ENCODE measurements at places on chromosomes 3 and 15. TPM values are rescaled to one million over a fixed set of nuclear protein-coding genes. Genes with fewer than 3 reads are reported as not detected.

DNA sequence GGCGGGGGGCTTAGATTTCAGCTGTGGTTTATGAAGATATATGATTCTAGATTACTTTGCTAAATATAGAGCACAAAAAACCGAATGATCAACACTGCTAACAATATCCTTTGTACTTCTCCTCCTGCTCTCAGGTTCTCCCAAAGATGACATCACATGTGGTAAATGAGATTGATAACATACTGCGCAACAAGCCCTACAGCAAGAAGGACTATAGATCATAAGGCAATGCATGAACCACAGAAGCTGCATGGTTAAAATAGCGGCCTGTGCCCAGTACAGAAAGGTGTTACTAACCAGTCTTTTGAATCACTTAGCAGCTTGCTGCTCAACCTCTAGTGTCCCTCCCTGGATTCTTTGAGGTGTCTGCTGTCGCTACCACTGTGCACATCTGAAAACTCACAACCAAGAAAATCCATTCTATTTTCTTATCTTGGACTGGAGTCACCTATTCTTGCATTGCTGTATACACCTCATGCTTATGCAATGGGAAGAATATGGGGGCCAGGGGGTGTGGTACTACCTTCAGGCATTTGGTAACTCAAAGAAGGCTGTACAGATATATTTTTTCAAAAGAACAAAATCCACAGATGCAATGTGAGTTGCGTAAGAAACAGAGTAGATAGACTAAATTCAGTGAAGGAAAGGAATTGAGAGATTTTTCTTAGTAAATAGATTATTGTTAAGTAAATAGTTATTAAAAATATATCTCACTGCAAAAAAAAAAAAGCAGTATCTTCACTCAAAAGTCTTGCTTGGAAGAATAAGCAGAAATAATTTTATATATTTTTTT lies 18.2 kb downstream of the SSR3 start:
- DNase-seq = no peak

DNA sequence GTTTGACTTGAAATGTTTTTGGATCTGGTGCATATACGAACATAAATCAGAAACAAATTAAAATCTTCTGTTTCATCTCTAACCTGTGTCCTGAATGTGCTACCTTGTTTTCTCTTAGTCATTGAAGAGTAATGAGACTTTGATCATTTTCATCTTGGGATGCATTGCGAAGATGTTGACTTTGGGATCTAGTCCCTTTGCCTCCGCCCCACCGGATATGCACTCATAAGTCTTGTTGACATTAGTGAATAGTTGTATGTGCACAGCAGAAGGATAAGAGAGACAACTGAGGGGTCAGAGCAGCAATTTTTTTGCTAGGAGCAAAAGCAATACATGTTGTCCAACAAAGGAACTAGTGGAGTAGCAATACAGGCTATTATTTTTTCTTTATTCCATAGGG lies 35.9 kb upstream of the SPRED1 start:
- no peak for DNase-seq

GRCh38 chr3:53160660-53161449 lies at the start of gene PRKCD:
PRKCD (plus strand) TSS chr3:53161209; CDS start chr3:53178423, 17,214 bp downstream.
- peak; percentile 39 for DNase-seq

- no peak for DNase-seq
These were observed 15.9 kb upstream of the TMEM87A start for GRCh38 chr15:42289166-42289565.

GRCh38 chr15:41562784-41563198 lies 3.8 kb downstream of the TYRO3 start:
- no peak for DNase-seq

DNA sequence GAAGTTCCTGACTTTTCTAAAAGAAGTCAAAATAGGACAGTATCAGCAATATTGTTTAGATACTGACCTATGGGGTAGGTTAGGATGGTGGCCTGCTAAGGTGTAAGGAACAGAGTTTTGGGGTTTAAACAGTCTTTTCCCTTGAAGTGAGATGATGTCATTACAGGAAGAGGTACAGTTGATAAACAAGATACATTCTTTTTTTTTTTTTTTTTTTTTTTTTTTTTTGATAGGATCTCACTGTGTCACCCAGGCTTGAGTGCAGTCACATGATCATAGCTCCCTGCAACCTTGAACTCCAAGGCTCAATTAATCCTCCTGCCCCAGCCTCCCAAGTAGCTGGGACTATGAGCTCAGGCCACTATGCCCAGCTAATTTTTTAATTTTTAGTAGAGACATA lies 33.3 kb downstream of the SLC25A36 start:
- DNase-seq = no peak

DNA sequence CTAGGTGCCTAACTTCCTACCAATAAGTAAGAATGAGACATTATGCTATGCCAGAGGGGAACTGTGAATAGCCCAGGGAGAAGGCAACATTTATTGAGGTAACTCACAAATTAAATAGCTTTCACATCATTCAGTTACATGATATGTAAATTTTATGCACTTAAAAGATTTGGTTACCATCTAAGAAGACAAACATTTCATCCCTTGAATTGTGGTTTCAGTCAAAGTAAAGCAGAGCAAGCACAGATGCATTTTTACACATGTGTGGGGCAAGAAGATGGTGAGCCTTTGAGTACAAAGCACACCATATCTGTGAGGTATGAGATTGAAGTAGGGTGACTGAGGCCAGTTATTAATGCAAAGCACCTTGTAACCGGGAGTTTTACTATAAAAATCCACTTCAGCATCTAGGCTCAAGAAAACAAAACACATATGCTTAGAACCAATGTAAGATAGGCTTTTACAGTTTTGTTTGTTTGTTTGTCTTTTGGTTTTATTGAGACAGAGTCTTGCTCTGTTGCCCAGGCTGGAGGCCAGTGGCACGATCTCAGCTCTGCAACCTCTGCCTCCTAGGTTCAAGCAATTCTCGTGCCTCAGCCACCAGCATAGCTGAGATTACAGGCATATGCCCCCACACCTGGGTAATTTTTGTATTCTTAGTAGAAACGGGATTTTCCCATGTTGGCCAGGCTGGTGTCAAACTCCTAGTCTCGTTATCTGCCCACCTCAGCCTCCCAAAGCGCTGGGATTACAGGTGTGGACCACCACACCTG lies 3.5 kb downstream of the PLSCR2 start:
- no peak for DNase-seq

DNA sequence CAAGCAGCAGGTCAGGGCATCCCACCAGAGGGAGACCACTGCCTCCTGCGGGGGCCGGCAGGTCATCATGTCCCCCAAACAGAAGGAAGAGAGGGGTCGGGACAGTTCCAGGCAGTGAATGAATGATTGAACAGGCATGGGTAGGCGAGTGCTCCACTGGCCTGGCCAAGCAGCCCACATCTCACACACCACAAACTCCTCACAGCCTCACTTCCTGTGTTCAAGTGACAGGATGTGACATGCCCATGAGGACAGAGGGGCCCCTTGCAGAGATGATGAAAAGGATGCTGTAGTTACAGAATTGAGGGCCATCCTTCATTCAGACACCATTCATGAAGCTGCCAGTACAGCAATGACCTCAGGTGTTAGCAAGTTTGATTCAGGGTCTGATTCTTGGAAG lies 3.7 kb downstream of the IQSEC1 start:
- DNase-seq = no peak

DNA sequence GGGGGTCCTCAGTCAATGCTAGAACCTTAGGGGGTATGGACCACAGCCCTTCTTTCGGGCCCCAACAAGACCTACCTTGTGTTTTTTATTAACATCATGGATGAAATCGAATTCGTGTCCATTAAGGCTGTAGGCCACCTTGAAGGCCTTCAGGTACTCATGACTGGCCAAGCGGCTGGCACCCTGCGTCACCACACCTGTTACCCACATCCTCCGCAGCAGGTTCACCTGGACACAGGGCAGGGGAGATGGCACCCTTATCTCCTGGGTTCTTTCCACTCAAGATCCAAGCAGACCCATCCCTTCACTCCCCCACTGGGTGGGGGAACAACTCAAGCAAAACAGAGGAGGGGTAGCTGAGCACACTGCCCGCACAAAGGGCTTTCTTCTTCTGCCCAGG lies 6.6 kb downstream of the MFGE8 start:
- DNase-seq = no peak

- DNase-seq = no peak
These were observed 30.1 kb downstream of the BTD start for GRCh38 chr3:15631426-15632211.

DNA sequence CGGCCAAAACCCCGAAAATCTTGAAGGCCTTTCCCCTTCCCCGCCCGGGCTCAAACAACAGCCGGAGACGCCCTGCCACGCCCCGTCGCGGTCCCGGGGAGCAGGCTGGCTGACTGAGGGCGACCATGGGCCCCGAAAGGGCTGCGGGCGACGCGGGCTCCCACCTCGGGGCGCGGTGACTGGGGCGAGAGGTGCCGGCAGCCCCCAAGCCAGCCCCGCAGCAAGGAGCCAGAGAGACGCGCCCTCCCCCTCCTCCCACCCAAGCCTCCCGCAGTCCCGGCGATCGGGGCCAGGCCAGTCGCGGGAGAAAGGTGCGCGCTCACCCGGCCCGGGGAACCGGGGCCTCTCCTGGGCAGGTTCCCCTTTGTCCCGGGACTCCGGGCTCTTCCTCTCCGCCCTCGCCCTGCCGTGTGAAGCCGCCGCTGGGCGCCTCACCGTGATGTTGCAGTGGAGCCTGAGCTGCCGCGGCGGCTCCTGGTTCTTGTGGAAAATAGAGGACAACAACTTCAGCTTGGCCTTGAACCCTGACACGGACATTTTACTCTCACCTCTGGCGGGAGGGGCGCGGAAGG lies 30.6 kb upstream of the ZSCAN2 start:
- peak; percentile 16 for DNase-seq

GRCh38 chr3:31766669-31767068 lies 214.4 kb downstream of the OSBPL10 start:
- no peak for DNase-seq

DNA sequence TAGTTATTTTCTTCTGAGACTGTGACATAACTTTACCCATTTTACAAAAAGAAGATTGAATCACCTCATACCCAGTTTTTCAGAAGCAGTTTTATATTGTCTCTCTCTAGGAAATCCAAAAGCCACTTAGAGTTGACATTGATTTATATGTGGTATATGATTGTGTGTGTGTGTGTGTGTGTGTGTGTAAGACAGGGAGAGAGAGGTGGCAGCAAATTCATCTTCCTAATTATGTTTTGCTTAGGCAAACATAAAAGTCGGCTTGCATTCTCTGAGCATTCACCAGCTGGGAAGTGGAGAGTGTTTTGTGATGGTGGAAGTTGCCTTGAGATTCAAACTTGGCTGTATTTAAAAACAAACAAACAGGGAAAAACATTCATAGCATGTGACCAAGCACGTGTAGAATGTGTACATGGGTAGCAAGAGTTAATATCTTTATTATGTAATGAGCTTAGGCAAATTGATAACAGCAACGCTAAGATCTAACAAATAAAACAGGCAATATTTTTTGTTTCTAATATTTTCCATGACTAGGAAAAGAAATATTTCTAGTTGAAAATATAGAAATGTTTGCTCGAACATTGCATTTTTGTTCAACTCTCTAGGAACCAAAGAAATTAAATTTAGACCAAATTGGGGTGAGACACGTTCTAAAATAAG lies 64.4 kb upstream of the IGF1R start:
- no peak for DNase-seq

DNA sequence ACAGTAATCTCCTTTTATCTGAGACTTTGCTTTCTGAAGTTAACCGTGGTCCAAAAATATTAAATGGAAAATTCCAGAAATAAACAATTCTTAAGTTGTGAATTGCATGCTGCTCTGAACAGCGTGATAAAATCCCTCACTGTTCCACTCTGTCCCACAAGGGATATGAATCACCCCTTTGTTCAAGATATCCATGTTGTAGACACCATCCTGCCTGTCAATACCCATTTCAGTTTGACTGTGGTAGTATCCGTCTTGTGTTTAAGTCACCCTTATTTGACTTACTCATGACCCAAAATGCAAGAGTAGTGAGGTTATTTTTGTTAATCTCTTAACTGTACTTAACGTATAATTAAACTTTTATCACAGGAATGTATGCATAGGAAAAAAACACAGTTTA lies 435.0 kb downstream of the SHQ1 start:
- DNase-seq = no peak

The GOLGA8N gene
- total RNA-seq = 2.6 TPM

The GOLGA6B gene
- not detected for total RNA-seq

The TAGLN3 gene
- 70.2 TPM for total RNA-seq

The GP9 gene
- not detected for total RNA-seq

The BCL2A1 gene
- not detected for total RNA-seq

The GPD1L gene
- 7.7 TPM for total RNA-seq

Data from neural crest cell (in vitro differentiated cells).